Bronchial smooth muscle cell (primary cell): ENCODE measurements at places on chromosomes 12 and 14. TPM values are rescaled to one million over a fixed set of nuclear protein-coding genes. Genes with fewer than 3 reads are reported as not detected.

The RND1 gene
- 0.26 and 0.79 TPM in 2 replicates for total RNA-seq

The RAPGEF3 gene
- total RNA-seq = 6.8 and 7.0 TPM in 2 replicates

The SOS2 gene
- total RNA-seq = 14.4 and 14.8 TPM in 2 replicates

The NOS1 gene
- not detected in 2 replicates for total RNA-seq

The KSR2 gene
- not detected in 2 replicates for total RNA-seq

The TSPAN8 gene
- not detected in 2 replicates for total RNA-seq

The NAV3 gene
- total RNA-seq = 41.8 and 47.8 TPM in 2 replicates

The OTX2 gene
- total RNA-seq = not detected in 2 replicates

The MTA1 gene
- total RNA-seq = 26.6 and 29.6 TPM in 2 replicates

The LALBA gene
- total RNA-seq = not detected in 2 replicates

The BCL11B gene
- total RNA-seq = under 0.01 TPM in 2 replicates

The PLEKHD1 gene
- total RNA-seq = under 0.01 TPM in 2 replicates

The CLEC7A gene
- not detected in 2 replicates for total RNA-seq

The ARMH4 gene
- total RNA-seq = 2.8 and 3.0 TPM in 2 replicates

The TAS2R20 gene
- 1.6 and 2.5 TPM in 2 replicates for total RNA-seq

The LTBP2 gene
- 74.4 and 88.4 TPM in 2 replicates for total RNA-seq

The PTCSC3 gene
- total RNA-seq = not detected in 2 replicates

The SLC6A15 gene
- 7.1 and 53.1 TPM in 2 replicates for total RNA-seq

The LRTM2 gene
- not detected in 2 replicates for total RNA-seq

The TAS2R14 gene
- 1.7 and 2.0 TPM in 2 replicates for total RNA-seq

The GOLGA3 gene
- 73.9 and 109 TPM in 2 replicates for total RNA-seq

The MUCL1 gene
- not detected in 2 replicates for total RNA-seq

The GPD1 gene
- total RNA-seq = under 0.01 TPM in 1 of 2 replicates, not detected in the other

The TMEM253 gene
- total RNA-seq = not detected in 2 replicates

The DLGAP5 gene
- total RNA-seq = 1.3 and 5.4 TPM in 2 replicates

The TMEM119 gene
- 99.6 and 211 TPM in 2 replicates for total RNA-seq

The FAM234B gene
- total RNA-seq = 4.7 and 5.0 TPM in 2 replicates

The ABCD2 gene
- 0.09 and 0.16 TPM in 2 replicates for total RNA-seq

The UBE3B gene
- 25.2 and 27.4 TPM in 2 replicates for total RNA-seq

The DRAM1 gene
- 30.6 and 41.1 TPM in 2 replicates for total RNA-seq

The CPNE6 gene
- not detected in 2 replicates for total RNA-seq

The TMEM121 gene
- 6.6 and 10.1 TPM in 2 replicates for total RNA-seq

The NIN gene
- 19.0 and 20.6 TPM in 2 replicates for total RNA-seq

The KLRD1 gene
- 0.09 and 0.16 TPM in 2 replicates for total RNA-seq

The AQP6 gene
- total RNA-seq = under 0.01 TPM in 1 of 2 replicates, not detected in the other

The PRPH gene
- 0.95 and 1.4 TPM in 2 replicates for total RNA-seq

The SART3 gene
- total RNA-seq = 104 and 131 TPM in 2 replicates

The RHOJ gene
- 4.1 and 13.3 TPM in 2 replicates for total RNA-seq

The CCDC196 gene
- not detected in 2 replicates for total RNA-seq

The MYF5 gene
- total RNA-seq = not detected in 2 replicates

The RTN1 gene
- under 0.01 and 0.16 TPM in 2 replicates for total RNA-seq

The PRH2 gene
- 0.63 TPM in 1 of 2 replicates, not detected in the other for total RNA-seq
